ENCODE measurements at places on chromosomes 2 and 18.

DNA sequence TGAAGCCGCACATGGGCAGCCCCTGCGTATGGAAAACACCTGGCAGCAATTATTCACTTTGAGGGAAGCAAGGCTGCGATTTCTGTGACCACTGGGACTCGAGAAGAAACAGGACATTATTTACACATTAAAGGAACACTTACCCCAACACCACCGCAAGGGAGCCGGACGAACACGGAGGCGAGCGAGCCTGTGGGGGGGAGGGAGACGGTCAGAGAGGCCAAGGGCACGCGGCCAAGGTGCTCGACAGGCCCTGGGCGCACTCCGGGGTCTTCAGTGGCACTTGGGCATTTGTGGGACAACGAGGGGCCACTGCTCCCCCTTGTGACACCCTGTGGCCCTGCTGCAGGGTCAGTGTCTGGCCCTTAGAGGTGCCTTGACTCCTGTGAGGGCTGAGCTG, 247.0 kb downstream of the TWIST2 start:
- no peak for DNase-seq

DNA sequence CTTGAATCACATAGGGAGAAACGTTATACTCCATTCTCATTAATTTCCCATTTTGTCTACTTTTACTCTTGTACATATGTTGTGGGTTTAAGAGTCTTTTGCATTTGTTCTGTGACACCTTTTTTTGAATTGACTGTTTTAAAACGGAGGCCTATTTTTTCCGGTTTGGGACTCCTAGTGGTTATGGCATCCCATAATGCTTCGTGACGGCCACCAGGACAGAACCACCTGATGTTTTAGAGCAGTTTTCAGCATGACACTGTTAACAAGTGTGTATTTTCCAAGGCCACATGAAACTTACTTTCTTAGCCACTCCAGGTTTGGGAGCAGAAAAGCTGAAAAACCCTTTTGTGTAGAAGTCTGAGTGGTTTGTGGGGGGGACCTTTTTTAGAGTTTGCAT, 8.4 kb downstream of the SOX11 start:
- no peak for DNase-seq

- DNase-seq = no peak
Measured at GRCh38 chr2:144004742-144005141, 515.2 kb downstream of the ZEB2 start.

- DNase-seq = no peak
Measured at GRCh38 chr2:198044777-198045176, 240.4 kb downstream of the PLCL1 start.

DNA sequence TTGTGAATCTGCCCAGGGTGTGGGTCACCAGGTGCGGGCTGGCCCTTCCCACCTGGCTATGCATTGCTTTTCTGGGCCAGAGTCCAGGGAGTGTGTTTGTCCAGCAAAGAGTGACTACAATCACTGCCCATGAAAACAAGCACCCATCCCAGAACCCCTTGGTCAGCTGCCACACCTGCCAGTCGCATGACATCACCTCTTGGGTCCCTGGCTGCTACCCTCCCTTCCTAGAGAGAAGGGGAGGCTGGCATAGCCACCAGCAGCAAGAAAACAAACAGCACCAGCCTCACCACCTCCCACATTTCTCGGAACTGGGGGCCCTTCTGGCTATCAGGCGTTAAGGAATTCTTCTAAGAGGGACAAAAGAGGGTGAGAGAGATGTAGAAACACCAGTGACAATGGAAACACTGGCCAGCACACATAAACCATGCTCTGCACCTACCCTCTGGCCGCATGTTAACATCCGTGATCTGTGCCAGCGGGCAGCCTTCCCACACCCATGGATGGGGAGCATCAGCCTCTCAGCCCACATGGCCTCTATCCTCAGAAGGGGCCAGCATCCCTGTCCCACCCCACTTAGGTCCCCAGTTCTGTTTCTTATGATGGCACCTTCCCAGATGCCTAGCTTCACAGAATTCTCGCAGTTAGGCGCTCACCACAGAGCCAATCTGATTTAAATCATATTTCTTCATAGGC, 109.7 kb upstream of the GLI2 start:
- DNase-seq = no peak

- DNase-seq = peak; percentile 75
Measured at GRCh38 chr2:44949329-44950151, 8.0 kb downstream of the SIX3 start.

DNA sequence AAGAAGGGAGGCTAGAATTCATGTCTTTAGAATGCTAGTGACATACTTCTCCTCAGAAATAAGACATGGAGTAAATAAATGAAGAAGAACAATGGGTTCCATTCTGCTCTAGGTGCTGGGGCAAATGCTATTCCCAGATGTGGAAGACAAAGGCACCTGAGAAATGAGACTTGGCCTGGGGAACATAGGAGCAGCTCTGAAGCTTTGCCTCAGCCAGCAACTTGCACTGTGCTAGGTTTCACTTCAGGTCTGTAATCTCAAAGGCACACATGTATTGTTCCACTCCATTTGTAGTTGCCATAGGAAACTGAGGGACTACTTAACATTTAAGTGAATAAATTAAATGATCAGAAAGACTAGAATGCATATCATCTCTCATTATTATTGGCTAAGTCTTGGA, 538.9 kb upstream of the REG3G start:
- no peak for DNase-seq

DNA sequence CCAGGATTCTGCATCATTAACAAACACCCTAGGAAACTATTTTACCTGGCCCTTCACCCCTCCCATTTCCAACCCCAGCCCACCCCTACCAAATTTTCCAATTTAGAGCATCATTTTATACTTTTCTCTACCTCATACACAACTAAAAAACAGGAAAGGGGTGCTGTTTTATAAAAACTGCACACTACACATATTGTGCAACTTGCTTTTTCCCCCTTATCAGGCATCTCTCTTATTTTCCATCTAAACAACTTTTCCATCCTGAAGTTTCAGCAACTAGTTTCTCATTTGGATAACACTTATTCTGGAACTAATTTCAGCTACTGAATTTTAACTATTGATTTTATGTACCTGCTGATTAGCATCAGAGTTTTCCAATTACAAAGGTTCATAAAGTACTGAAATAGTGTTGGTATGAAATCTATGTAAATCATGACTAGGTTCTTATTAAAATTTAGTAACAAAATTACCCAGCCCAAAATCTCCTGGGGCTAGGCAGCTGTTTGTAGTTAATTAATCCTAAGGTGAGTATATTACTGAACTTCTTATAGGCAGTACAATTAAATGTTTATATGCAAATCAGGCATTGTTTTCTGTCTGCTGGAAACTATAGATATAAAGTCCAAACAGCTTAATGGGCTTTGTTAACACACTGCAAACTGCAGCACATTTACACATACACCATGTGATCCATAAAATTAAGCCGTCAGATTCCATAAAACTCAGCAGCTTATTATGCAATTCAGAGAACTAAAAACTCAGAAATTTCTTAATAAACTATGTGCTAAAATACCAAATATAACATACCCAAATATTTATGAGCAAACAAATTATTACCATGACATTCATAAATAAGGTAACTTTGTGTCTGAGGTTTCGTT, 7.9 kb downstream of the SF3B1 start:
- no peak for DNase-seq

- DNase-seq = no peak
Measured at GRCh38 chr18:13179566-13180113, 38.9 kb upstream of the LDLRAD4 start.

GRCh38 chr18:22683196-22683676, 249.9 kb upstream of the RBBP8 start:
- peak; percentile 92 for DNase-seq

- no peak for DNase-seq
Measured at GRCh38 chr2:113236367-113237159, 42.2 kb downstream of the PAX8 start.

DNA sequence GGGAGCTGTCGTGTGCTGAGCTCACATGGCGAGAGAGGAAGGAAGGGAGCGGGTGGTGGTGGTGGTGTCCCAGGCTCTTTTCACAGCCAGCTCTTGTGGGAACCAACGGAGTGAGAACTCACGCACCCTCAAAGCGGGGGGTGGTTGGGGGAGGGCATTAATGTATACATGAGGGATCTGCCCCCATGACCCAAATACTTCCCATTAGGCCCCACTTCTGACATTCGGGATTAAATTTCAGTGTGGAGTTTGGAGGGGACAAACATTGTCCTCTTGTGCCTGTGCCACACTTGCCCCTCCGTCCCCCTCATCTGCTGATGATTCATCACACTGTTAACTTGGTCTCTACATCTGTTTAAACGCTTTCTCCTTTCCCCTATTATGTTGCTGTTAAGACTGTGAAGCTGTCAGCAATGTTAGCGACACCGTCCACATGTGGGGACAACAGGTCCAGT, 22.5 kb downstream of the INPP4A start:
- DNase-seq = no peak

GRCh38 chr2:159468257-159468656, 148.1 kb downstream of the BAZ2B start:
- no peak for DNase-seq

GRCh38 chr2:63827749-63828148, 13.9 kb upstream of the UGP2 start:
- peak; percentile 94 for DNase-seq

DNA sequence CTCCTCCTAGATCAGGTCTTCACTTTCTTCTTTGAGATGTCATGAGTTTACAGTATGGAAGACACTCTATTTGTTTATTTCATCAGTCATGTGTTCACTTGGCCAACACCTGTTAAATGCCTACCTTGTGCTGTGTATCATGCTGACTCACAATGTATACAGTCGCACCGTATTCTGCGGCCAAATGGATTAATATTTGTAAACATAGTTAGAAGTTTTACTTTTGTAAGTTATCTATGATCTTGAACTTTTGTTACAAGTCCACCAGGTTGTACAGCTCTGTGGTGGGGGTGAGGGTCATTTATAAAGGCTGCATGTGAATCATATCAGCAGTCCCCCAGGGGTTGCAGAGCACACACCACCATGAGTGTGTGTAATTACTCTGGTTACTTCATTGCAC, 408.7 kb upstream of the NRP2 start:
- DNase-seq = no peak

- no peak for DNase-seq
Measured at GRCh38 chr18:62637807-62638687, 77.3 kb upstream of the PHLPP1 start.

DNA sequence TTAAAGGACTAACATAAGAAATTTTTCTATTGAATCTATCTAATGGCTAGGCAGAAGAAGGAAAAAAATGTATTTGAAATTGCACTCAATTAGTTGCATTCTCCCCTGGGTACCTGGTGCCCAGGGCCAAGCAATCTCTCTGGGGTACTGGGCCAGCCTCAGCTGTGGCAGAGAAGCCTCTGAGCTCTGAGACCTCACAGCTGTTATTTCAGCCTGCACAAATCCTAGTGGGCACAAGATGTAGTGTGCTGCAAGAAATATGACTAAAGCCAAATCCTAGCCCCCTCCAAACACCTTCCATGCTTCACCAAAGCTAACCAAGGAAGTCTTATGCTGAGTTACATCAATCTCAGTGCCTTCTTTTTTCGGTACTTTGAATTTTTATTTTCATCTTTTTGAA, 478.4 kb downstream of the STK39 start:
- DNase-seq = no peak

GRCh38 chr2:196041786-196042185, 26.9 kb downstream of the DNAH7 start:
- DNase-seq = no peak

DNA sequence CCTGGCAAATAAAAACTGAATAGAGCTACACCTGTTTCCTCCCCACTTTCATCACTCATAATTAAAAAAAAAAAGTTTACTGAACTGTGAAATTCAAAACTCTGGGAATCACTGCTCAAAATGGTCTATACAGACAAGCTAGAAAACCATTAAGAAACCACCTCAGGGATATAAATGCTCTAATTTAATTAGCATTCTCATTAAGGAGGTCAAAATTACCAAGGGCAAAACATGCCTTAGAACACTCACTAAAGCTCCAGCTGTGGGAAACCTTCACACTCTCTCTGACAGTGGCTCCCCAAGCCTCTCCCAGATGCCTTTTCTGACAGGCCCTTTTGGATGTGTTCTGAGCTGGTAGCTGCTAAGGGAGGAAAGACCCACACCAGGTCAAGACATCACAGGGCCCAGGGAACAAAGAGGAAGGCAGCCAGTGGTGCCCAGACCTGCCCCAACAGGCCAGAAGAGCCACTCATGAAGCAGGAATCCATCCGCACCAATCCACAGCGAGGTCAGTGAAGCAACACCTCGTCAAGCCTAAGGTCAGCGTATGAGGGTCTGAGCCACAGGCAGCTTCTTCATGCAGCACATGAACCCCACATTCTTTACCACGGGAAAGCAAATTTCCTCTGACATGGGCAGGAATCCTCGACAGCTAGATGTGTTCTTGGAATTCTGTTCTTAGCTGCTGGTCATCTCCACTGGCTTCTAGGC, 35.6 kb downstream of the XDH start:
- DNase-seq = no peak

GRCh38 chr2:65357959-65358294, 74.5 kb downstream of the SPRED2 start:
- peak; percentile 54 for DNase-seq

GRCh38 chr2:228938629-228939028, 332.5 kb downstream of the PID1 start:
- DNase-seq = peak; percentile 59

DNA sequence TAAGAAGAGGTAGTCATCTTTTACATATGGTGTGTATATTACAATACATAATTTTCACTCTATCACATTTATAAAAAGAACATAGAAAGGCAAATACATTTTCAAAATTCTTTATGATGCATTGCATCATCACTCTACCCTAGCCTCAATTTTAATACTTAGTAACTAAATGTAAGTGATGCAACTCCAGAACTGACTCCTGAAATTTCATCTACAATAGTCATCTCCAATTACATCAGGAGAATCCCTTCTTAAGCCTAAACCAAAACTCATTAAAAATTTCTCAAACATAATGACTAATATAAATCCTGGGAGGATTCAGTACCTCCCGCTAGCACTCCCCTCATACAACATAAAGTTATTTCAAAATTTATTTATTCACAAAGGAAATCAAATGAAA, 15.9 kb downstream of the TMX3 start:
- peak; percentile 71 for DNase-seq

DNA sequence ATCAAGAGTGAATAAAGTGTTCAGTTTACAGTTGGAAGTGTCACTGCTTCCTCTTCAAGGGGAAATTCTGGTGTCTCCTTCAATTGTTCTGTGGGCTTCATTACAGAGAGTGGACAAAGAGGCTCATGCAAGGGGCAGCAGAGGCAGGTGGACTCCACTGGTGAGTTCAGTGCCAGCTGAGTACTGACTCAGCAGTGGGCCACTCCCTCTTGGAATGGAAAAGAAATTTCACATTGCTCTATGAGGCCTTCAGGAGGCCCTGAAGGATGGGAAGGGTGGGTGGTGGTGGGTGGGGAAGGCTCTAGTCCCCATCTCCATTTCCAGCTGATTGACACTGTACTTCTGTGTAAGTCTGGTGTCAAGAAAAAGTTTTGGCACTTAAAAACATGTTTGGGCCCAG, 66.4 kb downstream of the PRELID3A start:
- no peak for DNase-seq

DNA sequence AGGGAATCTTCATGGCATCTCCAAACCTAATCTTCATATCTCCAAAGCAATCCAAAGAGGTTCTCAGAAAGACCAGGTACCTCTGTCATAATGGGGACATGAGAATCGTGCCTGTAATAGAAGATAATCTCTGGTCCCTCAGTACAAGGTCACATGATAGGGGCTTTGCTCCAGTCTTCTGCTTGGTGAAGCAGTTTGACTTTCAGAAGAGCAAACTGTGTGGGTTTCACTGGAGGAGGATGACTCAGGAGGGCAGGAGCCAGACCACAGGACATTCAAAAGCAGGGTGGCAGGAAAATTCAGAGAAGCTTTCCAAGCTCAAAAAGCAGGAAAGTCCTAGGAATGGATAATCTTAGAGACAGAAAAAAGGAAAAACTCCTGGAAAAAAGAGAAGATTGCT, 10.6 kb upstream of the PAX3 start:
- DNase-seq = no peak

All from iris pigment epithelial cell (primary cell).